ENCODE measurements at places on chromosomes 11 and 22.

GRCh38 chr11:47306484-47306844, 36.5 kb downstream of the MADD start:
- DNase-seq, result no peak

DNA sequence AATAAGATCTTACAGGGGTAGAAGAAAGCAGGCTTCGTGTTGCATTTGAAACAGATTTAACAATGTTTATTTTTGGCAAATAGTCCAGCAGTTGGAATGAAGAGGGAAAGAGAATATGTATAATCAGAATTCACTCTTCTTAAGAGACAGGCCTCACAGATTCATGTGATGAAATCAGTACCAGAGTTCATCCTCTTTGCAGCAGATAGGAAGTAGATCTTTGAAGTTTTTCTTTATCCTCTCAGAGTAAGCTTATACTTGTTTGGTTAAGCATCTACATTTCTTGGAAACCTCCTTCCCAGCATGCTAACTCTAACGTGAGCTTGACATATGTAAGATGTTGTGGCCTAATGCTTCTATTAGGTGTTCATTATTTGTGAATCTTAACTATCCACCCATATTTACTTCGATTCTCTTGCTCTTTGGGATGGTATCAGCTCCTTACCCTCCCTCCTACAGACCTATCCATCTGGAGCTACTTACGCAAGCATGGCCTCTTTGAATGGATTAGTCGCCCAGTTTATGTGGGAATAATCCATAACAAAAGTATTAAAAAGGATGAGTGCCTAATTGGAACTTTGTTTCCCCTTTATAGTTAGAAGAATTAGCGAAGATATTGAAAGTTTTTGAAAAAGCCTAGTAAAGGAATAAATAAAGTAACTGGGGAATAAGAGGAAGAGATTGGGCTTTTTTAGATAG, 80.1 kb downstream of the PRMT3 start:
- no peak for DNase-seq

GRCh38 chr11:6356503-6357055, 33.7 kb upstream of the SMPD1 start:
- DNase-seq, result no peak

GRCh38 chr11:117453886-117454563, 126.4 kb downstream of the CEP164 start:
- no peak for DNase-seq

DNA sequence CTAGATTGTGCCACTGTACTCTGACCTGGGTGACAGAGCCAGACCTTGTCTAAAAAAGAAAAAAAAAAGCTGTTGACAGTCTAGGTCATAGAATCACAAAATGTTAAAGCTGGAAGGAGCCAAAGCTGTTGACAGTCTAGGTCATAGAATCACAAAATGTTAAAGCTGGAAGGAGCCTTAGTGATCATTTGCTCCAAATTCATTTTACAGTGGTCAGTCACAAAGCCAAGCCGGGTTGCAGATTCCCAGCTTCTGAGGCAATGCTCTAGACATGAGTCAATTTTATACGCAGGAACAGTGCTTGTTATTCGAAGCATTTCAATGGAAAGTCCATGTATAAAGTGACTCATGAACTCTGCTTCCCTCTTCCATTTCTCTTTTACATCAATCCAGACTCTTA, 47.4 kb downstream of the SYT13 start:
- DNase-seq, result no peak

- no peak for DNase-seq
These were observed 52.9 kb upstream of the PITPNB start for GRCh38 chr22:27971926-27972325.
